Adrenal gland (tissue), 19 donors: ENCODE measurements at places on chromosomes 2 and 18. TPM values are rescaled to one million over a fixed set of nuclear protein-coding genes. Genes with fewer than 3 reads are reported as not detected.

Gene INHA
- polyA plus RNA-seq: 18.9 TPM

Gene SLC8A1
- polyA plus RNA-seq: 4.7 TPM

DNA sequence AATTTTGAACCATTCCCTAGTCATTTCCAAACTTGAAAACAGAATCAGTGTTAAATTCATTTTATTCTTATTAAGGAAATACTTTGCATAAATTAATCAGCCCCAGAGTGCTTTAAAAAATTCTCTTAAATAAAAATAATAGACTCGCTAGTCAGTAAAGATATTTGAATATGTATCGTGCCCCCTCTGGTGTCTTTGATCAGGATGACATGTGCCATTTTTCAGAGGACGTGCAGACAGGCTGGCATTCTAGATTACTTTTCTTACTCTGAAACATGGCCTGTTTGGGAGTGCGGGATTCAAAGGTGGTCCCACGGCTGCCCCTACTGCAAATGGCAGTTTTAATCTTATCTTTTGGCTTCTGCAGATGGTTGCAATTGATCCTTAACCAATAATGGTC, 5.5 kb upstream of the MROH2A start:
- H3K4me3 ChIP-seq: no peak overlapping the region
- H3K27ac ChIP-seq: no peak overlapping the region
- no peak for DNase-seq
- no peaks in the 10 kb centered on the region for H3K4me1 ChIP-seq
- no peaks in the 10 kb centered on the region for H3K36me3 ChIP-seq

Gene TMEM198
- polyA plus RNA-seq: 10.2 TPM

DNA sequence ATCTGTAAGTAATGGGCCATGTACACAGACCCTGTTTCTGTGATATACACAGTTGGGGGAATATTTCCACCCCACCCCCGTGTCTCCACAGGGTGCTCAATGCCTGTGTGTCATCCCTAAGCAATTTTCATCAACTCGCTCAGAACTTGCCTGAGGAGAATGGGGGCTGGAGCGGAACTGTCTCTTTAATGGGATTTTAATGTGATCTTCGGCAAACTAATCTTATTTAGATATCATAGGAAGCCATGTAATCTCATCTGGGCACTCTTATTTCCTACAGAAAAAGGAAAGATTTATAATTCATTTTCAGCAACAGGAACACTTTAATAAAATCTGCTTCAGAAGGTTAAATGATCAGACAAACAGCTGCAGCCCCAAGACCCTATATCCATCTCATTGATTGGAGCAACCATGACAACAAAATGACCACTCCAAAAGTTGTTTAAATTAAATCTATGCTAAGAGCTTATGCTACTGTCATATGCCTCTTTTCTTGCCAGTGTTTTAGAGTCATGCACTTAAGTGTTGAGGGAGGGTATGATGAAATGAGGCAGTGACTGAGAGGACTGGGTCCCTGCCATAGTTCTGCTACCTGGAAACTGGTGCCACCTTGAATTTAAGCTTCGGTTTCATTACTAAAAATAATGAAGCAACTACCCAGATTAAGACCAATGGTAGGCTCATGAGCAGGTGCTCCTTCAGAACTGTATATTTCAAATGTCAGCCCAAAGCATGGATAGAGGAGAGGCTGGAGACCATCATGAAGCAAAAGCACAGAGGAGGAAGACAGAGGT, 183.1 kb upstream of the DDX18 start:
- H3K36me3 ChIP-seq: no peaks in the 10 kb centered on the region
- no peak overlapping the region for H3K4me3 ChIP-seq
- H3K27me3 ChIP-seq: no peaks in the 10 kb centered on the region
